ENCODE measurements at places on chromosomes 16 and 17. TPM values are rescaled to one million over a fixed set of nuclear protein-coding genes. Genes with fewer than 3 reads are reported as not detected.

Gene CDH5
- 1,308 TPM for total RNA-seq

Gene SLC2A4
- total RNA-seq: 2.2 TPM

Gene ADAMTS18
- total RNA-seq: 0.69 TPM

Gene UTP4
- total RNA-seq: 39.3 TPM

Gene CARD14
- total RNA-seq: 0.64 TPM

DNA sequence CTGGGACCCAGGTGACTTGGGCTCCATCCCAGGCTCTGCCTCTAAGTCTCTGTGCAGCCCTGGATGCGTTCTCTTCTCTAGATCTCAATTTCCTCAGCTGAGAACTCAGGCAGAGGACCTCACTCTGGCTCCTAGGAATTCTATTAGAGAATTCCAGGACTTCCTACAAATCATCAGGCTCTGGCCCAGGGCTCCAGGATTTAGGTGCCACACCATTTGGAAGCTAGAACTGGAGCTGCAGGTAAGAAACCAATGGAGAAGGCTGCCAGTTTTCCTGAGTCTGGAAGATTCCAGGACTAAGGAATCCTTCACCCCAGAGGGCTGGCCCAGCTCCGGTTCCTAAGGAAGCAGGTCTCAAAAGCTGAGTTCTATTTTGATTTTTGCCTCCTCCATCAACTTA lies 189.8 kb upstream of the CDH5 start:
- no peak for DNase-seq

GRCh38 chr17:880443-881269 lies 98.5 kb downstream of the MRM3 start:
- no peak for DNase-seq

GRCh38 chr16:74462361-74462760 lies 41.1 kb upstream of the CLEC18B start:
- DNase-seq: no peak

Gene MT1M
- total RNA-seq: not detected

DNA sequence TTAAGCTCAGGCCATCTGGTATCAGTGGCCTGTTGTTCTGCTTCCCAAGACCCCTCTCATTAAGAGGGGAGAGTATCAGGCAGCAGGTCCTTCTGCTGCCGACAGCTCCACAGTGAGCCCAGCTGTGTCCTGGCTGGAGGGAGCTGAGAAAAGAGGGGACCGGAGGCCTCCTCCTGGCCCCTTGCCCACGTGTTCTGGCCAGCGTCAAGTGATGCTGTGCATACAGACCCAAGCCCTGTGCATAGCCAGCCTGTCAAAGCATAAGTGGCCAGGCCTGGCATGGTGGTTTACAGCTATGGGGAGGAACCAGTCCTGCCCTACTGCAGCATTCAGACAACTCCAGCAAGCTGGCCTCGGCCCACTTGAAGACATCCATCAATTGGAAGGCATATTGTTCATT lies 48.0 kb downstream of the ABCC6 start:
- no peak for DNase-seq

DNA sequence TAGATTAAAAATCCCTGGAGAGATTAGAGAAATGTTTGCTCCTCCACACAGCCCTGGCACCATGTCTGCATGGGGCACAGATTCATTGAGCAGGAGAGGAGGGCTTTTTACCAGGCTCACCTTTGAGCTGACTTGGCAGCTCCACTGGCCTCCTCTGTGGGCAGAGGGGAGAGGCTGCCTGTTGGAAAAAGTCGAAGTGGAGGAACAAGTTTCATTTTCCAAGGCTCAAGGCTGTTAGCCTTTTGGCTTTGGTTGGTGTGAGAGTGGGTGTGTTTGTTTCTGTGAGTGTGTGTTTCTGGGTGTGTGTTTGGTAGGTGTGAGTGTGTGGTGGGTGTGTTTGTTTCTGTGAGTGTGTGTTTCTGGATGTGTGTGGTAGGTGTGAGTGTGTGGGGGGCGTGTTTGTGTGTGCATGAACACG lies 5.6 kb downstream of the TMEM238L start:
- no peak for DNase-seq

- DNase-seq: no peak
Measured at GRCh38 chr17:81807839-81808238, 3.9 kb downstream of the GCGR start.

DNA sequence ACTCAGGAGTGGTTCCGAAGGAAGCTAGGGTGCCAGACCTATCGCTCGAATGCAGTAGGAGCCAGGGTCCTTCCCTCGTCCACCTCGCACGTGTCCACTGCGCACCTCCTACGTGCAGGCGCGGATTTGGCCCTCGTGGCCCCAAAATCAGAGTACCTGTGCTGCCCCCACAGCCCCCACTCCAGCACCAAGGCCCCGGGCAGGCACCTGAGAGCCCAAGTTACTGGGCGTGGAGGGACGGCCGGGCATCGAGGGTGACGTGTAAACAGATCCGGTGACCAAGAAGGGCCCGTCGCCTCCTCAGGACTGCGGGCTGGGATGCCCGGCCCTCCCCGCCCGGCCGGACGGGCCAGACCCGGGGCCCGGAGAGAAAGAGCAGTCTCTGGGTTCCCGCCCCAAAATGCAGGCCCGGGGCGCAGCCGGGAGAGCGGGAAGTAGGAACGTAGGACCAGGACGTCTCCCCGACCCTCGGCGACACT lies 492 bp downstream of the SLC25A39 start:
- DNase-seq: no peak

DNA sequence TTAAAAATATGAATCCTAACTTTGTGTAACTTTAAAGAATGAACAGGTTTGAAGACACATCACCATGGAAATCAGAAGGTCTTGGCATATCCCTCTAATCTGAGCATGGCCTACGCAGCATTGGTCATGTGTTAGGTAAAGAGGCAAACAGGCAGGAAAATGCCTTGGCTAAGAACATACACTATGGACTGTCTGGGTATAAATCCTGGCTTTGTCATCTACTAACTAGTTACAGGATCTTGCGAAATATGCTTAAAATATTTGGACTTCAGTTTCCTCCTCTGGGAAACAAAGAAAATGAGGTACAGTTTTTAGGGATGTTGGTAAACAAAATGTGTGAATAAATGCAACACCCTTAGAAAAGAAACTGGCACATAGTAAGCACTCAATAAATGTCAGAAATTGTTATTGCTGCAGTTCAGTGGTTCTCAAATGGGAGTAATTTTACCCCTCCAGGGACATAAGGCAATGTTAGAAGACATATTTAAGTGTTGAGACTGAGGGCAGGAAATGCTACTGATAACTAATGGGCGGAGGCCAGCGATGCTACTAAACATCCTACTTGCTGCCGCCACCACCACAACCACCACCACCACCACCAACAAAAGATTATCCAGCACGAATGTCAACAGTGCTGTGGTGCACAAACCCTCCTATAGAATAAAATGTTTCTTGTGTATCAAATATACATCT lies 770.8 kb upstream of the SOX9 start:
- no peak for DNase-seq

Gene ZSCAN10
- 50.7 TPM for total RNA-seq

Gene EVPLL
- not detected for total RNA-seq

Gene SLFN14
- total RNA-seq: 0.95 TPM

GRCh38 chr16:58044266-58045019 lies 18.9 kb downstream of the MMP15 start:
- DNase-seq: no peak
